Stimulated activated CD8-positive, alpha-beta memory T cell treated with anti-CD3 and anti-CD28 coated beads, Interleukin-4, amount 100 ng/mL, for 1 hour (primary cell): ENCODE measurements at places on chromosomes 16 and 17.

- DNase-seq, result no peak
Measured at GRCh38 chr17:61302953-61303816, 96.5 kb upstream of the TBX2 start.

DNA sequence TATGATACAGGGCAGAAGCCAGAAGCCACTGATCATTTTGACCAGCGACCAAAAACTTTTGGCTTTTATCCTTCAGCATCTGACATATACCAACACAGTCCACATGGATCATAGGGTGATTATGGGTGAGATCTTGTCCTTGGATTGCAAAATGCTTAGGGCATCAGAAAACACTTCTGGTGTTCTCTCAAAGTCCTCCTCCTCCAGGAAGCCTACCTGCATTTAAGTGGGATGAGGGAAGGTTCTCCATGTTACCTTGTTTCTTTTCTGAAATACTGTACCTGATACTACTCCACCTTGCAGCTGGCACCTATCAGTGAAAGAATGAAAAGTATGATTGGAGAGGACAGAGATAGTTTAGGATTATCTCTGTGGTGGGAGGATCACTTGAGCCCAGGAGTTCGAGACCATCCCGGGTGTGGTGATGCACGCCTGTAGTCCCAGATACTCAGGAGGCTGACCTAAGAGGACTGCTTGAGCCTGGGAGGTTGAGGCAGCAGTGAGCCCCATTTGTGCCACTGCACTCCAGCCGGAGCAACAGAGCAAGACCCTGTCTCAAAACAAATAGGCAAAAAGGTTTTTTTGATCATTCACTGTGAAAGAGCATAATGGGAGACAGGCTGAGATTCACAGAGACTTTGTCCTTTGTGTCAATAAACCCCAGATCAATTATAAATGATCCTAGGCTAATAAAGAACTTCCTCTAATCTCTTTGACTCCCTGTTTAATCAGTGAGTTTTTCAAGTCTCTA is 46.8 kb upstream of the B4GALNT2 start:
- DNase-seq, result no peak

DNA sequence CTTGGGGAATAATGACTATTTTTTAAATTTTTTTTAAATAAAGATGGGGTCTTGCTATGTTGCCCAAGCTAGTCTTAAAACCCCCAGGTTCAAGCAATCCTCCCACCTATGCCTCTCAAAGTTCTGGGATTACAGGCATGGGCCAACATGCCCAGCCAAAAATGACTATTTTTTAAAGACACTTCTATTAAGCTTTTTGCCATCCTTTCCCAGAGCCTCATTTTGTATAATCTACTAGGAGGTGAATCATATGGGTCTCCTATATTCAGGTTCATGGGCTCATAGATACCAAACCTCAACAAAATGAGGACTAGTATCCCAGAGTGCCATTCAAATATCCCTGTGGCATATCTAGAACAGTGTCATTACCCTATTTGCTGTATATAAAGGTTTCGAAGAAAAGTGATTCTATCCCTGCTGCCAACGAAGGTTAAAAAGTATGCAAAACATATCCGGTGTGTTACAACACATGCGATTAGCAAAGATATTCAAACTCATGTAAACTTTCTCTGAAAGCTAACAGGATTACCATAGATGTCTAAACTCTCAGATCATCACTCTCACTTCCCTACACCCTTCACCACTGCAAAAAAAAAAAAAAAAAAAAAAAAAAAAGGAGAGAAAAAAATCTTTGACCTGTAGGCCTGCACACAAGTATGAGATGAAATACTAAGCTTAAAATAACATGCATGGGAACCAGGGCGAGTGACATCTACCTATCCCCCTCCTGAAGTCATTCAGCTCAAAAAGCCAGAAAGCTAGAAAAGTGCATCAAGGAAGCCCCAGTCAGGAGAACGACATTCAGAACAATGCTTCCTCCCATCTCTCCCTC is 23.5 kb downstream of the XPO6 start:
- DNase-seq, result no peak

DNA sequence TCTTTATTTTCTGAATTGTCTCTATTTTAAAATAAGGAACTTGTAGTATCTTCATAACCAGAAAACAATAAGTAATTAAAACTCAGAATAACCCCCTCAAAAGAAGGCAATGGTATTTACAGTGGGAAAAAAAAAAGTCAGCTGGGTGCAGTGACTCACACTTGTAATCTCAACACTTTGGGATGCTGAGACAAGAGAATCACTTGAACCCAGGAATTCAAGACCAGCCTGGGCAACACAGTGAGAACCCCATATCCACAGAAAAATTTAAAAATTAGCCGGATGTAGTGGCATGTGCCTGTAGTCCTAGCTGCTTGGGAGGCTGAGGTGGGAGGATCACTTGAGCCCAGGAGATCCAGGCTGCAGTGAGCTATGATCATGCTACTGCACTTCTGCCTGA is 33.5 kb downstream of the ADAM11 start:
- DNase-seq, result no peak

DNA sequence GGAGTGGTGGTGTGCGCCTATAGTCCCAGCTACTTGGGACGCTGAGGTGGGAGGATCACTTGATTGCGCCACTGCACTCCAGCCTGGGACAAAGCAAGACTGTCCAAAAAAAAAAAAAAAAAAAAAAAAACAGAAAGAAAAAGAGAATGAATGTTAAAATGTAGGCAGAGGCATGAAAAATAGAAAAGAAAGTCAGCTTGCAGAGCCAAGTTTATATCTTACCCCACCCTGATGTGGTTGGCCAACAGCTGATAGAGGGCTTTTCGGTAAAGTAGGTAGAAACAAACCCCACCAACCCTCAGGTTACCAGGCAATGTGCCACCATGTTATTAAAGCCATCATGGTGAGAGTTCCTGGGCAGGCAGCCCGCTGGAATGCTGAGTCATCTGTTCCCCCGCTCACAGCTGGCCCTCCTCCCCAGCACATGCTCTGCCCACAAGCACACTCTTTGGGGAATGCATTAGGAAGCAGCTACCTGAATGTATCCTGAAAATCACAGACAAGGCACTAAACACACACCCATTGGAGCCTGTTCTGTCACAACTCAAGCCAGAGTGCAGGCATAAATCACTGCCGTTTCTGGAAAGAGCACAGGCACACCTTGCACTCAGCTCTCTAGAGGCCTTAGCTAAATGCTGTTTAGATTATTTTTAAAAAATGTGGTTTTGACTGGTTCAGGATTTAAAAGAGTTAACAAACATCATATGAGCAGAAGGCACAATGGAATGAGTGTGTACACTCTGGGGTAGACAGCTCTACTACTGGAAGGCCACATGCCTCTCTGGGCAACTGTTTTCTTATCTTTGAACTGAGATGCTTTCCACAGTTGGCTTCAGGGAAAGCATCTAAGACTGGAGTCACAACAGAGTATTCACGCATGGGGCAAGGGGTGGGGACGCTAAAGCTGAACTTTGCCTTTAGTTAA is 128.5 kb downstream of the PARN start:
- DNase-seq, result no peak

- DNase-seq, result no peak
Measured at GRCh38 chr16:9647981-9648701, 534.1 kb downstream of the GRIN2A start.

DNA sequence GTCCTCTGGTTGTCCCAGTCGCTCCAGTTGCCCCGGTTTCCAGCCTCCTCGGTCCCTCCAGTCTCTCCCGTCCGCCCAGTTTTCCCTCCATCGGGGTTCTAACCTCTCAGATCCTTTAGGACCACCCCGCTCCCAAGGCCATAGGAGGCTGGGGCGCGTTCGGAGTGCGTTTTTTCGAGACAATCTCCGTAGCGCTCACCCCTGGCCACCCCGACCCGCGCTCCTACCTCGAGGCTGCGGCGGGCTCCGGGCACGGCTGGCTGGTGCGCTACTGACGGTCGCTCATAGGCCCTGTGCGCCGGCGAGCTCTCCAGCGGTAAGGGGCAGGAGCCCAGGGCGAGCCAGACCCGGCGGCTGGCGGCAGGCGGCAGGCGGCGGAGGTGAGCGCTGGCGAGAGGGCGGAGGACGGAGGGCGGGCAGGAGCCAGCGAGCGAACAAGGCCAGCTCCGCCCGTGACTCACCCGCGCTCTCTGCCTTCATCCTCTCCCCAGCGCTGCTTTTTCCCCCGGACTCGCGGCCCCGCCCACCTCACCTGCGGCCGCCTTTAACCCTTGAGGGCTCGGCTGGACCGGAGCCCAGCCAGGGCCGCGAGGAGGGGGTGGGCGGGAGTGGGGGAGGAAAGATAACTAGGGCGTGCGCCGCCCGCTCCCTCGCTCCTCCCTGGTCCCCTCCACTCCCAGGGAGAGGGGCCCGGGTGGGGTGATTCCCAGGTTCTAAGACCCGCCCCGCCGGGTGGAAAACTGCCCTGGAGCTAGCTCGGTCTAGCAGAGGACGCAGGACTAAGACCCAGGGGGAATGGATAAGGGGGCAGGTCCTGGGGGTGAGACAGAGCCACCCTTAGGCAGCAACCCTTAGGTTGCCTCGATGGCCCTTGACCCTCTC is at the start of gene SP6:
TSS of gene SP6 (minus strand) at position 472 of the 882 bp plus-strand sequence. CDS start 2,734 bp downstream, outside the sequence.
- no peak for DNase-seq
